ENCODE measurements at places on chromosomes 3 and 15.
A peak's percentile ranks its signal among the peaks of the same experiment; 100 is the strongest.

DNA sequence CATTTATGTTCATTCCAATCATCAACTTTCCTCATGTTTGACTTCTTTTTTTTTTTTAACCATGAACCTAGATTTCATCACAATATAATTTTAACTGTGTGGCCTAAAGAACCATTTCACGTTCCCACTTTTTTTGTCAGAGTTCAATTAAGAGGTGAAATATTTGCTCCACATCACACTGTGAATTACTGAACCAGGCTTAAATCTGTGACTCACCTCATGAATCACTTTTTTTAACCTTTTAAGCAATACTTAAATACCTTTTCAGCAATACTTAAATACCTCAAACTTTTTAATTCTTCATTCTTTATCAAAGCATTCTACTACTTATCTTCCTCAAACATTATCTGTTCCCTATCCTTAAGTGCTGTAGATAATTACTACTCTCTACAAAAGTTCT is 137.6 kb downstream of the SI start:
- no peak for DNase-seq

GRCh38 chr15:51887887-51888592 is 58.6 kb downstream of the TMOD3 start:
- DNase-seq, result no peak

DNA sequence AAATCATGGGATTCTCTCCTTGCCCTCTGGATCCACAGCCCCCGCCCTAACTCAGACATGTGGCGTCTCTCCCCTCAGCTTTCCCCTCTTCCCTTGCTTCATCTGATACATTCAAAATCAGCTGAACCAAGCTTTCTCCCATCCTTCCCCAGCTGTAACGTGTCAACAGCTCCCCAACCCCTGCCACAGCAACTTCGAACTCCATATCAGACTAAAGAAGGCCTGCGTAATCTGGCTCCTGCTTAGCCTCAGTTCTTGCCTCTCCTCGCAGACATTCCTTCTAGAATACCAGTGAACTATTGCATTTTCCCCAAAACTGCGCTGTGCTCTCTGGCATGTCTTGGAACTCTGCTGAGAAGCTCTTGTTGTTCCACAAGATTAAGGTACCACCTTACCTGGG is 18.3 kb downstream of the B4GALT4 start:
- no peak for DNase-seq

GRCh38 chr3:182000447-182000846 is 288.7 kb downstream of the SOX2 start:
- DNase-seq, result no peak

DNA sequence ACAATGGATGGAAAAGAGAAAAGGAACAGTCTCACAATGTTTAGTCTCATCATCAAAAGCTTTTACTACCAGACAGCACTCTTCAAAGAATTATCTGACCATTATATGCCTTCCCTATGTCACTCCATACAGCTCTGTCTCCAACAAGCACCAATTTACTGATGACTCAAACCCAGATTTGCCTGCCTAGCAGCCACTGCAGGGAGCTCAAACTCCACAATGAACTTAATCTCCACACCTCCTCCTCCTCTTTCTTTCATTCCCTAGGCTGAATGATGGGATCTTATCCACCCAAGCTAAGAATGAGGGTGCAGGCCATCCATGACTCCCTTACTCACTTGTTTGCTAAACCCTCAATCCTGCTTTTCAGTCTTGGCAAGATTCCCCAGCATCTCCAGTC is 45.5 kb downstream of the NBEAL2 start:
- DNase-seq, result no peak

DNA sequence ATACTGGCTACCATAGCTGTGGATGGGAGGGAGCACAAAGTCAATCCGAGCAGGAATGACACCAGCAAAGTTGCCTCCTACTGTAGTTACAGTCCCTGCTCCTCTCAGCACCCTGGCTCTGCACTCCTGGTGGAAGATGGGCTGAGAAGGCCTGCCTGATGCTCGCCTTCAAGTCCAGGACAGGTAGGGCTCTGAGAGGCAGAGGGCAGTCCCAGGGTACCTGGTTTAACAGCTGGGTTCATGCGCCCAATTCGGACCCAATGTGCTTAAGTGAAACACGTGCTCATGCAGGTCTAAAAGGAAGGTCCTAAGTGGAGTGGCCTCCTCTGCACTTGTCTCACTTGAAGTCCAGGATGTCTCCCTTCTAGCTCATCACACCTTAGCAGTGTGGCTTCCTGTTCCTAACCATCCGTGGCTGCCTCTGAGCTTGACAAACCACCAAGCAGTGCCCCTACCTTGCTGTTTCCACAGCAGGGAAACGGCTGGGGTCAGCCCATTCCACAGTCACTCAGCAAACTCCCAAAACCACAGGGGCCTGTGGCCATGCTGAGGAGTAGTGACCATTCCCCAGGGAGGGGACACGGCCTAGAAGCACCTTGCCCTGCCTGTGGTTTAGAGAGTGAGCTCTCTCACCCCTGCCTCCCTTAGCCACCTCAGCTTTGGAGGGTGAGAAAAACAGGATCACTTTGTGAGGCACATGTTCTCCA is 3.9 kb upstream of the MUSTN1 start:
- no peak for DNase-seq

DNA sequence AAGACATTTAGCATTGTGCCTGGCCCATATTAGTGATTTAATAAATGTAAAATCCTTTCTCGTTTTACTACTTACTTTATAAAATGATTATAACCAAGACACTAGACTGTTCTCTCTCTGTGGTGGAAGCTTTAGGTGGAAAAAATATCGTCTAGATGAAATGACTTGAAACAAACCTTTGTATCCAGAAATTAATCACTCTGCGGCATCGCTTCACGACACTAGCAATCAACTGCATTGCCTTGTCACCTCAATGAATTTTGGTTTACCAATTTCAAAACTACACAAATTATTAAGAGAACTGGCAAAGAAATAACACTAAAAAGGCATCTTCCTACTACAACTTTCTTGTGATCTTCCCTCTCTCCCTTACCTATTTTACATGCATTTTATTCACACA is 627.2 kb upstream of the ROBO1 start:
- DNase-seq, result no peak

DNA sequence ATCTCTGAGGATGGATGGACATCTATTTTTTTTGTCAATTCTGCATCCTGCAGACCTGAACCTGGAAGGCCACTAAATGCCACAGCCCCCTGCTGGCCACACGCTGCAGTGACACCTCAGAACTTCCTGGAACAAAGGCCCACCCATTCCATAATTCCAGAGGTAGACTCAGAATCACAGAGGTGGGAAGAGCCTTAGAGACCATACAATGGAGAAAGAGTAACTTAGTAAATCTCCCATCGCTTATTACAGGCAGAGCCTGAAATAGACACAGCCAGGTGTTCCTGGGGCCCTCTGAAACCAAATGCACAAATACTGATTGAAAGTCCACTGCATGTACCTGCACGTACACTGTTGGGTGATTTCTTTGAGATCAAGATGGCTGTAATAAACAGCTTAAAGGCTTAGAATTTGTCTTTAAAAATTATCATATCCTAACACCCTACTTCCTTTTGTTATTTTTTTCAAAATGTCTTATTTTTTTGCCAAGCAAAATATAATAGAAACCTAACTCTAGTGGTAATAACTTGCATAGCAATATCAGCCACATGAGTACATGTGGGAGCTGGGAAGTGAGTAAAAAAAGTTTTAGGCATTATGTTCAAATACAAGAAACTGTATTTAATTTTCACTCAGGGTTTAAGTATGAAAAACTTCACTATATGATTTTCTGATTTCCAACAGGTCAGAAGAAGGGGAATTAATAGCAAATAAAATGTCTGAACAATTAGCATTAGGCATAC is 62.7 kb downstream of the EOMES start:
- DNase-seq, result peak; percentile 18

DNA sequence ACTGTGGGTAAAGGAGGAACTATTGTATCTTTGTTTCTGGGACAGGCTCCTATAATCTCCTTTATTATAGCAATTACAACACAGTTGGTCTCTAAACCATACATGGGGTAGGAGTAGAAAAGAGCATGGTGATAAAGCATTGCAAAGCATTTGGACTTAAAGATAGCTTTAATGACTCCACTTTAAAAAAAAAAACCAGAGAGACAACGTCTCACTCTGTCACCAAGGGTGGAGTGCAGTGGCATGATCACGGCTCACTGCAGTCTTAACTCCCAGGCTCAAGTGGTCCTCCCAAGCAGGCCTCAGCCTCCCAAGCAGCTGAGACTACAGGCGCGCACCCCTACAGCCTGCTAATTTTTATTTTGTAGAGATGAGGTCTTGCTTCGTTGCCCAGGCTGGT is 68.2 kb downstream of the DENND4A start:
- no peak for DNase-seq
